Activated T-helper 17 cell treated with anti-CD3 and anti-CD28 coated beads, Interleukin-2, amount 50 U/mL, for 72 hours (primary cell): ENCODE measurements at places on chromosomes 7 and 10.

GRCh38 chr7:5533821-5534367, 110.3 kb upstream of the TNRC18 start:
- ATAC-seq: no peak
- peak overlapping the region; percentile 99 for H3K4me3 ChIP-seq
- H3K27me3 ChIP-seq: no peaks in the 10 kb centered on the region
- H3K36me3 ChIP-seq: peaks cover 29% of the 10 kb centered on the region
- H3K4me1 ChIP-seq: peaks cover 11% of the 10 kb centered on the region

DNA sequence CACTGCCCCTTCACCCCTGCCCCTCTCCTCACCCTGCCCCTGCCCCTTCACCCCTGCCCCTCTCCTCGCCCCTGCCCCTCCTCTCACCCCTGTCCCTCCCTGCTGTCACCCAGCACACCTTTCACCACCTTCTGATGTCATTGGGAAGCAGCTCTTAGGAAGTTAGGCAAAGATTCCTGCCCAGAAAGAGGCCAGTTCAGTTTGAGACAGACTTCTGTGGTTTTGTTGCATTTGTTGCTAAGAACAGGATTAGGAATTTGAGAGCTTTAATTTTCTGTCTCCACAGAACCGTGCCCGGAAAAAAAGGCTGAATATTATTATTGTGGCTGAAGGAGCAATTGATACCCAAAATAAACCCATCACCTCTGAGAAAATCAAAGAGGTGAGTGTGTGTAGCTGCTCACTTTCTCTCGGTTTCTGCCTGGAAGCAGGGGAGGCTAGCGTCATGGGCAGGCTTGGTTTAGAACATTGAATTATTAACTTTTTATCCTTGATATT, 39.6 kb downstream of the PFKP start:
- no peak for ATAC-seq
- no peaks in the 10 kb centered on the region for H3K27me3 ChIP-seq
- no peak overlapping the region for H3K4me3 ChIP-seq
- H3K4me1 ChIP-seq: peaks cover 7% of the 10 kb centered on the region
- no peak overlapping the region for H3K27ac ChIP-seq

DNA sequence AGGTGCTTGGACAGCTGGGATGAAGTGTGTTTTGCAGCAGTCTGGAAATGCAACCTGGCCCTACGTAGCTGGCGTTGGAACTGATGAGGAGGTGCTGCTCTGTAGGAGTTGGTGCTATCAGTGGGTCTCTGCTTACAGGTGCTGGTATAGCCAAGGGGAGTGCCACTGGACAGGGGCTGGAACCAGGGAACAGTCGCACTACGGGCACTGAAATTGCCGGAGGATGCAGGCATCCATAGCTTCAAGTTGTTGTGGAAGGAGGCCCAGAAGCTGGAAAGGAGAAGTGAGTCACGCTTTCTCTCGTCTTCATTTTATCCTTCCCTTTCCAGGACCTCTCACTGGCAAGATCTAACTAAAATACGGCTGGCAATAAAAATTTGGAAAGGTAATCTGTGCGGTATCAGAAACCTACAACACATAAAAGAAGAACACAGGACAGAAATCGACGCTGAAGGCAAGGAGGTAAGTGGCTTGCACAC, 25.8 kb downstream of the MACC1 start:
- no peak for ATAC-seq
- H3K36me3 ChIP-seq: no peaks in the 10 kb centered on the region
- H3K27ac ChIP-seq: no peak overlapping the region
- no peaks in the 10 kb centered on the region for H3K27me3 ChIP-seq

- H3K27me3 ChIP-seq: peaks cover 14% of the 10 kb centered on the region
- H3K4me1 ChIP-seq: no peaks in the 10 kb centered on the region
- no peak for ATAC-seq
Observed at GRCh38 chr7:137628216-137628615, 218.6 kb downstream of the DGKI start.

- H3K36me3 ChIP-seq: no peaks in the 10 kb centered on the region
- no peak for ATAC-seq
- H3K27ac ChIP-seq: no peak overlapping the region
- H3K4me3 ChIP-seq: no peak overlapping the region
Observed at GRCh38 chr7:94649450-94649849, 6.5 kb downstream of the SGCE start.
